Common myeloid progenitor, CD34-positive (primary cell): ENCODE measurements at places on chromosomes 11 and 22.

DNA sequence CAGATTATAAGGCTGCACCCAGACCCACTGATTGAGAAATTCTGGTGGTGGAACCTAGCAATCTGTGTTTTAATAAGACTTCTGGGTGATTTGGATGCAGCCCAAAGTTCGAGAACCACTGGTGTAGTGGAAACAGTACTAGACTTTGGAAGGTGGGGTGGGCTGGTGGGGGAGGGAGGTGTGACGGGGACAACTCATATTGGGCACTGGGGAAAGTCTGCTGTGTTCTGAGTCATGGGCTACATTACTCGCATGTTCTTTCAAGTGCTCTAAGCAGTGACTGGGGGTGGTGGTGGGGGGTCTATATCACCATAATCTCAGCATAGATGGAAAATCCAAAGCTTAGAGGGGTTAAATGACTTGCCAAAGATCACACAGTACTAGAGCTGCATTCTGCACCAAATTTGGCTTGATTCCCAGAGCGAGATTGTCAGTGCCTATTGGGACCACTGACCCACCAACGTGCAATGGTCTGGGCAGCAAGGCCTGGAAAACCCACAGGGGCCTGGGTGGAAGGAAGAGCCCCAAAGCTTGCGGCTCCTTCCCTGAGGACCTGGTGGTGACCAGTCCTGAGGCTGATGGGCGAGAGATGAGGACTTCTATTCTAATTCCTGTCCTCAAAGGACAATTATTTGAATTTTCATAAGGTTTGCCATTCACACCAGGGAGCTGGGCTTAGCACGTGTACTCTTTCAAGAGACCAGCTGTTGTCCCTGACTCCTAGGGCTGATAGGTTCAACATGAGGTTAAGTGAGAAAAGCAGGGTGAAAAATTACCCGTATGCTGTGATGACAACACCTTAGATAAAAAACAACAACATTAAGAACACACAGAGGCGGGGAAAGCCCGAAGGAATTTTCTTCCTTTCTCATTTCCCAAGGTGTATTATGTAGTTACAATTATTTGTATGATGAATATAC, 77.5 kb upstream of the NARS2 start:
- DNase-seq: no peak

- DNase-seq: no peak
These were observed 32.5 kb downstream of the SYT13 start for GRCh38 chr11:45253640-45254039.

DNA sequence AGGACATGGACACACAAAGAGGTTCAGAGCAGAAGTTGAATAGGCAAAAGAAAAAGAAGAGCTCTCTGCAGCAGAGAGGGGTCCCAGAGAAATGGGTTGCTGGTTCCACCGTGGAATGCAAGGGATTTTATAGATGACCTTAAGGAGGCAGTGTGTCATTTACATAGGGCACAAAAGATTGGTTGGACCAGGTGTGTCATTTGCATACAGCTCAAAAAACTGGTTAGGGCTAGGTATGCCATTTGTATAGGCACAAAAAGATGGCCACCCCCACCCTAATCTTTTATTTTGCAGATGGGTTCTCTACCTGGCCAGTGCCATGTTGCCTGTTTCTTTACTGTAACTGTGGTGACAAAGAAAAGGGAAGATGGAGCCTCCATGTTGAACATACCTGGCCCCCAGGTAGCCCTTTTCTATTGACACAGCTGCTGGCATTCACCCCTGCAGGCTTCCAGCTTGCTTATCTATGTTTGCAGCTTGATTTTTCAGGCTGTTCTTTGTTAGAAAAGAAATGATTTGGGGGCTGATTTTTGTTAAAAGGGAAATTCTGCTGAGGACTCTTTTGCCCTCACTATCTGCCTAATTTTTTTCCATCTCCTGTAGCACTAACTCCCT, 3.1 kb upstream of the CAVIN3 start:
- DNase-seq: no peak

GRCh38 chr11:19751055-19751454, 38.4 kb downstream of the NAV2 start:
- DNase-seq: no peak

DNA sequence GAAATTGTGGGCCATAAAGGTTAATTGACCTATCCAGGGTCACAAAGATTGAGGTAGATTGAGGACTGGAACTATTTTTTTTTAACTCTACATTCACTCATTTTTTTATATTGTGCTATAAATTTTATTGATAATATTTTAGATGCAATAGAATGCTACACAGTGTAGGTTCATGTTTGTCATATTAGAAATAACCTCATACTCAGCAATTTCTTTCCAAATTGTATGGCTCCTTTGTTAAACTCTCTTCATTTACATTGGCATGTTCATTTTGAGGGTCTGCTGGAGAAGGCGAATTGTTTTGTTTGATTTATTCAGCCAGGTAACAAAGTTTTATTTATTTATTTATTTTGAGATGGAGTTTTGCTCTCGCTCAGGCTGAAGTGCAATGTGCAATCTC, 44.6 kb downstream of the UVRAG start:
- no peak for DNase-seq

- no peak for DNase-seq
These were observed 630.2 kb downstream of the BRD1 start for GRCh38 chr22:49197505-49197904.

- no peak for DNase-seq
These were observed 6.7 kb downstream of the UEVLD start for GRCh38 chr11:18581825-18582224.

GRCh38 chr22:48240935-48241230, 1478.4 kb downstream of the TBC1D22A start:
- no peak for DNase-seq

DNA sequence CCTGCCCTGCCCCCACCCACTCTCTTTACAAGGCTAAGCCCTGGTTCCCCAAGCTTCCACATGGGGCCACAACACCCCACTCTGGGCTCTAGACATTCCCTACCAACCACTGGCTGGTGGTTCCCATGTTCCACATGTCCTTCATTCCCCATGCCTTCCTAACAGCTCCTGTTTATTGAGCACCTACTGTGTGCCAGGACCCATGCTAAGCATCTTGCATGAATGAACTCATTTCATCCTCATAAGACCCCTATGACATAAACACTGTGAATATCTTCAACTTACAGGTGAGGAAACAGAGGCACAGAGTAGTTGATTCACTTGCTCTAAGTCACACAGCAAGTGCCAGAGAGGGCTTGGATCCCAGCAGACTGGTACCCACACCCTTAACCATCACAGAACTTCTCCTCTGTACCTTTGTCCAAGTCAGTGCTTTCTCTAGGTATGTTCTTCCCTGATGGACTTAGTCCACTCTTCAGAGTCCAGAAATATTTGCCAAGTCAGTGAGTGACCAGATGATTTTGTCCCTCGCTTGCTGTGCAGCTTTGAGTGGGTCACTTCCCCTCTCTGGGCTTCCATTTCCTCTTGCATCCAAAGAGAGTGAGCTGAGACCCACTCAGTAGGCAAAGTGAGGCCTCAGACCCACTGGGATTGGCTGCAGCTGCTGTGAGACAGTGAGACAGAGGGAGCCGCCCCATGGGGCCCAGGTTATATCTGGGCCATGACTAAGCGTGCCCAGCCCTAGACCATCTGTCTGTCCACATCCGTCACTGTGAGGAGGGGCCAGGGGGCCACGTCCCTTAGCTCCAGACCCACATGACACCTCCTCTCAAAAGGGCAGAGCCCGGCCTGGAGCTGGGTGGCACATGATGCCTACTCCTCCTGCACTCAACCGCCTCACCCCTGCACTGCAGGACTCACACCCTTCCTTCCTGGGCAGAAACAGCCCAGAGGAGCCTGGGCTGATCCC, 132.4 kb downstream of the MN1 start:
- DNase-seq: peak; percentile 100

GRCh38 chr11:128715691-128716561, 22.1 kb downstream of the FLI1 start:
- DNase-seq: peak; percentile 44

DNA sequence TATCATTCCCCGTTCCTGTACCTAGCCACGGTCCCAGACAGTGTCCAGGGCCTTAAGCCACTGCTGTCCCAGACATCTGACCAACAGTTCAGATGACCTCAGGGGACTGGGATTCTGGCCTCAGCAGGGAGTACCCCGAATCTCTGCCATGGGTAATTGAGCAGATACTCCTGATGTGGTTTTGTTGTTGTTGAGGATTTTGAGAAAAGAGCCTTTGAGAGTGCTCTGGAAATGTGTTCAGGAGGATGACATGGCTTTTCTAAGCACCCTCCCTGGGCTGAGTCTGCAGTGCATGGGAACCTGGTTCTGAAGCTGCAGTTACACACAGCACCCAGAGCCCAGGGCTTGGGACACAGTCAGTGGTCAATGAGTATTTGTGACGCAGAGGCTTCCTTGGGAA, 30.4 kb downstream of the ADAMTS15 start:
- no peak for DNase-seq

- DNase-seq: no peak
These were observed 152.8 kb upstream of the RASSF10 start for GRCh38 chr11:12856338-12856737.

DNA sequence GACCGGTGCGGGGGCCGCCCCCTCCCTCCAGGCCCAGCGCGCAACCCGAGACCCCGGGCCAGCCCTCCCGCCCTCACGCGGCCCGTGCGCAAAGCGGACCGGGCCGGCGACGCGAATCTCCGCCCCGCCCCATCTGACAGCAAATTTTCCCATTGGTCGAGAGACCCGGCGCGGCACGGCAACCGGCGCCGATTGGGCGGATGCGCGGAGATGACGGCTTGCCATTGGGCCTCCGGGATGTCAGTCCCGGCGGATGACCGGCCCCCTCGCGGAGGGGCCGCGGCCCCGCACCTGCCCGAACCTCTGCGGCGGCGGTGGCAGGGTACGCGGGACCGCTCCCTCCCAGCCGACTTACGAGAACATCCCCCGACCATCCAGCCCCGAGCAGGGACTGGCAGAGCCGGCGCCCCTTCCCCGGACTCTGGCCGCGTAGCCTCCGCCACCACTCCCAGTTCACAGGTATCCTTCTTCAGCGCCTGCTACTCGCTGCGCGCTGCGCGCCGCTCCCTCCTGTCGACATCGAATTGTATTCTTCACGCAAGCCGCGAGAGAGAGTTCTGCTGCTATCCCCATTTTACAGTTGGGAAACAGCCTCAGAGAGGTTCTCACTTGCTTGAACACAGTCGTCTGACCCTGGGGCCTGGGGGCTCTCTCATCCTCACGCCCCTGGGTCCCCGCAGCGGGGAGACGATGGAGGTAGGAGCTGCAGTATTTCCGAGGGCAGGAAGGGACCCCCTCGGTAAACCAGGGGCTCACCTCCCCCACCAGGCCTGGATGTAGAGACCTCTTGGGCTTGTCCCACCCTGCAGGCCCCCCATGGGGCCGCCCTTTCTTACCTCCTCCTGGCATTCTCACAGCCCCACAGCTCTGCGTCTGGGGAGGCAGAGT, at the start of gene ARVCF:
Gene ARVCF (minus strand): TSS at position 90 of the 888 bp plus-strand sequence. CDS start 26,029 bp downstream, outside the sequence.
- DNase-seq: peak; percentile 93
